ENCODE measurements at places on chromosomes 4 and X. TPM values are rescaled to one million over a fixed set of nuclear protein-coding genes. Genes with fewer than 3 reads are reported as not detected.

Gene CXXC4
- total RNA-seq = 40.8 TPM

Gene EVC2
- 14.1 TPM for total RNA-seq

Gene GLOD5
- not detected for total RNA-seq

Gene ITGB1BP2
- total RNA-seq = 5.8 TPM
